Renal pelvis (tissue), 12 donors: ENCODE measurements at places on chromosomes 11 and 22. TPM values are rescaled to one million over a fixed set of nuclear protein-coding genes. Genes with fewer than 3 reads are reported as not detected.

Gene SNX32
- 2.3 TPM for polyA plus RNA-seq

DNA sequence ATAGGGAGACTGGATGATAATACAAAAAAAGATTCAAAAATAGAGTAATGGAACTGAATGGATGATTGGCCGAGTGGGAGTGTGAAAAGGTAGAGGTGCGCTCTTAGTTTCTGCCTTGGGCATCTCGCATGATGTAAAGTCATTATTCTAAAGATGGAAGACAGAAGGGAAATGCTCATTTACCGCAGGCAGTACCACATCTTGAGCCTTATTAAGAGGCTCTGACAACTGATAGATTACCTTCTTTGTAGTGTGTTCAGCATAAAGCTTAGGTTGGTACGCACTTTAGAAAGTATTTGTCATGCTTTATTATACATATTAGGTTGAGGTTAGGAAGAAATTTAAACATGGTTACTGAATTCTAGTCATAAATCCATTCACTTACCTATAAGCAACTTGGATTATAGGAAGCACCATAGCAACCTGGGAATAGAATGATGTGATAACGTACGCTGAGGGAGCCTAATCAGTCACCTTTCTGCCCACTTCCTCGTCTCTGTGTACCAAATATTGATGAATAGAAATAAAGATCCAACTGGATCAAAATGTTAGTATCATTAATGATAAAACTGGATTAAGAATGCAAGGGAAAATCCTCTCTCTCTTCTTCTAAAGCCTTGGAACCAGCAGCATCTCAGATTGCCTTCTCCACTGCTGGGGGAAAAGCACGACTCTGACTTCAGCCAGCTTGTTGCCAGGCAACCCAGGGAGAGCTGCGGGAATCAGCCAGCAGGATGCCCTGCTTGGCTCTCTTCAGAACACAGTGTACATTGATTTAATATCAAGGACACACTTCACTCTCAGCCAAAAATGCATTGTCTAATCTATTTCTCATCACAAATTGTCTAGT lies 29.0 kb upstream of the VWA5A start:
- DNase-seq = no peak

GRCh38 chr11:6402061-6402470 lies 11.8 kb downstream of the SMPD1 start:
- no peak for DNase-seq

- no peak for DNase-seq
Measured at GRCh38 chr22:24433828-24434470, 6.5 kb downstream of the ADORA2A start.

GRCh38 chr11:69400771-69401590 lies 80.5 kb upstream of the LINC01488 start:
- DNase-seq = no peak

- DNase-seq = no peak
Measured at GRCh38 chr11:26947904-26948639, 45.8 kb upstream of the FIBIN start.

Gene ENTHD1
- not detected for polyA plus RNA-seq
